ENCODE measurements at places on chromosomes 16 and 17.

- DNase-seq: no peak
Measured at GRCh38 chr16:5036228-5037156, 2.8 kb upstream of the NAGPA start.

GRCh38 chr16:9965079-9965478 is 217.1 kb downstream of the GRIN2A start:
- no peak for DNase-seq

DNA sequence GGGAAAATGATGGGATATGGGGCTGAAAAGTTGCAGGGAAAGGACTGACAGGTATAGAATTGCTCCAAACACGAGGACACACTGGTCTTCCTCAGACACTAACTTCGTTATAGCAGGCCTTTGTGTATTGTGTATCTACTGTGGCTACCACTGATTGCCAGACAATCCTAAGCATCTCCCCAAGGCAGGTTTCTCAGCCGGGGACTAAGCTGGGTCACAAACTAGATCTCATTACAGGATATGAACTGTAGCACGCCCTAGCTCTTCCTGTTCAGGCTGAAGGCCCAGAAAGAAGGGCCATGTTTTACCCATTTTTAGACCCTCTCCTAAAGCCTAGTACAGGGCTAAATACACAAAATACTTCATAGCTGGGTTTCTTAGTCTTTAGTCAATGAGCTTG is 5.1 kb upstream of the RANGRF start:
- DNase-seq: no peak

DNA sequence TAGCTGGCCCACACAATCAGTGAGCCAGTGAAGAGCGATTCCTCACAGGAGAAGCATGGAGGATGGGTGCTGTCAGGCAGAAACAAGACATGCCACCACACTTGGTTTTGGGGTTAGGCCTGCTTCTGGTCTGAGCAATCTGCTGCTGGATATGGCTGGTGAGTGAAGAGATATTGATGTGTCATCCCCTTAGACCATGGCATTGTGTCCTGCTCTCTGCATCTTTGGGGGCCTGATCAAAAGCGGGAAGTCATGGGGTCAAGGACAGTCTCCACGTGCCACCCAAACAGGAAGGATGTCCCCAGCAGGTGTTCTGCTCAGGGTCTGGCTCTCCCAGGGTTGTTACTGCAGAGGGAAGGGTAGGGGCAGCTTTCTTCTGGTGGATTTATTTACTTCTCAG is 140.7 kb downstream of the PRKCB start:
- no peak for DNase-seq

GRCh38 chr16:80519189-80519588 is 21.6 kb upstream of the DYNLRB2 start:
- DNase-seq: no peak
